NCI-H345 (cell line): ENCODE measurements at places on chromosomes 7 and 10.

GRCh38 chr10:21496343-21497176, 28.9 kb downstream of the SKIDA1 start:
- peak; percentile 39 for DNase-seq

GRCh38 chr10:104472957-104473745, 119.5 kb downstream of the CFAP58 start:
- DNase-seq = no peak

- DNase-seq = no peak
Observed at GRCh38 chr10:22103701-22104470, 100.4 kb upstream of the DNAJC1 start.

DNA sequence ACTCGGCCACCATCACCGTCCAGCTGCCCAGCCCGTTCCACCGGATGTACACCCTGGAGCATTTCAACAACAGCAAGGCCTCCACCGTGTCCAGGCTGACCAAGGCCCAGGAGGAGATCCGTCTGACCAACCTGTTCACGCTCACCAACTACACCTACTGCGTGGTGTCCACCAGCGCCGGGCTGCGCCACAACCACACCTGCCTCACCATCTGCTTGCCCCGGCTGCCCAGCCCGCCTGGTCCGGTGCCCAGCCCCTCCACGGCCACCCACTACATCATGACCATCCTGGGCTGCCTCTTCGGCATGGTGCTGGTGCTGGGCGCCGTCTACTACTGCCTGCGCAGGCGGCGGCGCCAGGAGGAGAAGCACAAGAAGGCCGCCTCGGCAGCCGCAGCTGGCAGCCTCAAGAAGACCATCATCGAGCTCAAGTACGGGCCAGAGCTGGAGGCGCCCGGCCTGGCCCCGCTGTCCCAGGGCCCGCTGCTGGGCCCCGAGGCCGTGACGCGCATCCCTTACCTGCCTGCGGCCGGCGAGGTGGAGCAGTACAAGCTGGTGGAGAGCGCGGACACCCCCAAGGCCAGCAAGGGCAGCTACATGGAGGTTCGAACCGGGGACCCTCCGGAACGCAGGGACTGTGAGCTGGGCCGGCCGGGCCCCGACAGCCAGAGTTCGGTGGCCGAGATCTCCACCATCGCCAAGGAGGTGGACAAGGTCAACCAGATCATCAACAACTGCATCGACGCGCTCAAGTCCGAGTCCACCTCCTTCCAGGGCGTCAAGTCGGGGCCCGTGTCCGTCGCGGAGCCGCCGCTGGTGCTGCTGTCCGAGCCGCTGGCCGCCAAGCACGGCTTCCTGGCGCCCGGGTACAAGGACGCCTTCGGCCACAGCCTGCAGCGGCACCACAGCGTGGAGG, 75.8 kb downstream of the ELFN1 start:
- no peak for DNase-seq

DNA sequence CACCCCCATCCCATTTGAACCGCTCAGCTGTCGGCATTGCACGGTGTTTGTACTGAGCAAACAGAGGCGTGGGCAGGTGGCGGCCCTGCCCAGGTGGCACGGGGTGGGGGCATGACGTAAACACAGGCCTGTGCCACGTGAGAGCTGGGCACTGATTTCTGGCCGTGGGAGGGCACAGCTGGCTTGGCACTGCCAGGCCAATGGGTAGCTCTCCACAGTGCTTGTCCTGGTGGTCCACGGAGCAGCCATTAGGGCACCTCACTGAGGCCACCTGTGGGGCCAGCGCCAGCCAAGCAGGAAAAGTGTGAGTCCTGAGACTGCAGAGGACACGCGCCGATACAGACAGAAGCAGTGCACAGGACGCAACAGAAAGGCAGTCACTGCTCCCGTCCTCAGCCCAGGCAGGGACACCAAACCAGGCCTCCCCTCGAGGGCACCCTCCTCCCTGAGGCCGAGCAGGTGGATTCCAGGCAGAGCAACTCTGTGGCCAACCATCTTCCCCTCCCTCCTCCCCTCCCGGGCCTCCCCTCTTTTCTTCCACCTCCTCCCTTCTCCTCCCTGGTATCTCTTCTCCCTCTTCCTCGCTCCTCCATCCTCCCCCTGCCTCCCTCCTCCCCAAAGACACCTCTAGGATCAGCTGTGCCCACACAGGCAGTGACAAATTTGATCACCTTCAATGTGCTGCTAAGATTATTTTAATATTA, 258.7 kb downstream of the ELFN1 start:
- DNase-seq = peak; percentile 61
